GM23338 (cell line): ENCODE measurements at places on chromosomes 12 and 14.

DNA sequence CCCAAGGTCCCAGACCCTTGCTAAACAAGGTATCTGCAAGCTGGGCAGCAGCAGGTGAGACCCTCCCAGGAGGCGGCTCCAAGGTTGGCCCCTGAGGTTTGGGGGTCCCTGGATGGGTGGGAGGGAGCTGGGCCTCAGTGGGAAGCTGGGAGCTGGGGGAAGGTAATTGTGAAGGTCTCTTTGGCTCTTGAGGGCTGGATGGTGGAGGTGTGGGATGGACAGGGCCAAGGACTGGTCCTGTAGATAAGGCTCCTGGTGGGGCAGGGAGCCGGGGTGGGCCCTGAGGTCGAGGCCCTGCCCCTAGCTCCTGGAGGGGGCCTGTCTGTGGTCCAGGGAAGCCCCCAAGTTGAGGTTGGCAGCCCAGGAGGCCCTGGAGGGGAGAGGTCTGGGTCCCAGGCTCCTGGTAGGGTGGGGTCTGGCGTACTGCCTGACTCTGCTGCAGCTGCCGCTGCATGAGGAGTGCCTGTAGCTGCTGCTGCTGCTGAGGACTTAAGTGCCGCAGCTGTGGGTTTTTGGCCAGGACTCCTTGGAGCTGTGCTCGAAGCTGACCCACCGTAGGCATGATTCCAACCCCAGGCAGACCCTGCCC lies 13.1 kb upstream of the PRKAG1 start:
- peaks cover 14% of the 10 kb centered on the region; the same call in 1 of the 2 replicates for H3K36me3 ChIP-seq
- H3K4me3 ChIP-seq = no peak overlapping the region
- H3K27me3 ChIP-seq = no peaks in the 10 kb centered on the region

GRCh38 chr14:102968306-102968705 lies 45.8 kb downstream of the AMN start:
- DNase-seq = no peak
- no peaks in the 10 kb centered on the region for H3K27me3 ChIP-seq
- no peak overlapping the region for H3K27ac ChIP-seq

DNA sequence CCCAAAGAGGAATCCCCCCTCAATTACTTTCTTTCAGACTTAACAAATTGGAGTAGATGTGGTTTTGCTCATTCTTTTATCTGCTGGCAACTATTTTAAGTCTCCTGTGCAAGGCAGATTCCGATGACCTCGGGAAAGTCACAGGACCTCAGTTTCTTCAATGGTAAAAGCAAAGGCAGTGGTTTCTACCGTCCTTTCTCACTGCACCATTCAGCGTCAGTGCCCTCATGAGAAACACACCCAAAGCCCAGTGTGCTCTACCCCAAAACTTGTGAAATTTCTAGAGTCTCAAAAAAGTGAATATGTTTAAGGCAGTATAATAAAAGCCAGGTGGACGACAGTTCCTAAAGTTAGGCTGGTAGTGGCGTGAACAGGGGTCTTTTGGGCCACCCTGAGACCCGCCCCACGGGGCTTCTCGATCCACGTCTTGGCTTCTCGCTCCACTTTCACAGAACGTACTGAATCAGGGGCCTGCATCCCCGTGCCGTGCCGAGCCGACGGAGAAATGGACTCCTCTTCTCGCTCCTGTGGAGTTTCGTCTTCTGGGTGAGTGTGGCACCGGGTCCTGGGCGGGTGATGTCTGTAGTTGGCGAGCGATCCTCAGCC lies 1.3 kb upstream of the ARHGAP5 start:
- peaks cover 34% of the 10 kb centered on the region for H3K4me1 ChIP-seq
- no peaks in the 10 kb centered on the region for H3K27me3 ChIP-seq
- DNase-seq = peak; percentile 30
- H3K27ac ChIP-seq = peak overlapping the region; percentile 97
- H3K36me3 ChIP-seq = no peaks in the 10 kb centered on the region

DNA sequence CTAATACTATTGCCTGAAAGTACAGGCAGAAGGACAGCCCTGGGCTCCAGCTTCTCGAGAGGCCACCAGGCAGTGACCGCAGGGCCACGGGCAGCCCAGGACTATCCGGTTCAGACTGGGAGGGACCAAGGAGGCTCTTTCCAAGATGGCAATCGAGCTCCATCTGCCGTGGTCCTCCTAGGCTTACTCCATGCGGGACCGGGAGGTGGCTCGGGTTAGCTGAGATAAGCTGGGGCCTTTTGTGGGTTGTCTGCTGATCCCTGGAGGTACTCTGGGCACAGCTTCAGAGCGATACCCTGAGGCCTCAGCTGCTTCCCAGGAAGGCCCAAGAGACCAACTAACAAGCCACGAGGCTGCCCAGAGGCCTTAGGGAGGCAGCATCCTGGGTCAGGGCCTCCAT lies 33.1 kb downstream of the SNRNP35 start:
- H3K27ac ChIP-seq = no peak overlapping the region
- DNase-seq = no peak
- H3K27me3 ChIP-seq = no peaks in the 10 kb centered on the region
- H3K4me3 ChIP-seq = no peak overlapping the region
- H3K4me1 ChIP-seq = no peaks in the 10 kb centered on the region

- DNase-seq = no peak
- no peak overlapping the region for H3K27ac ChIP-seq
- H3K36me3 ChIP-seq = no peaks in the 10 kb centered on the region
- no peaks in the 10 kb centered on the region for H3K27me3 ChIP-seq
- peaks cover 17% of the 10 kb centered on the region; the same call in 1 of the 2 replicates for H3K4me1 ChIP-seq
Observed at GRCh38 chr12:50215033-50215432, 47.9 kb upstream of the CERS5 start.
